Lower lobe of right lung (tissue), 2 donors: ENCODE measurements at places on chromosomes 1 and 21. TPM values are rescaled to one million over a fixed set of nuclear protein-coding genes. Genes with fewer than 3 reads are reported as not detected.

DNA sequence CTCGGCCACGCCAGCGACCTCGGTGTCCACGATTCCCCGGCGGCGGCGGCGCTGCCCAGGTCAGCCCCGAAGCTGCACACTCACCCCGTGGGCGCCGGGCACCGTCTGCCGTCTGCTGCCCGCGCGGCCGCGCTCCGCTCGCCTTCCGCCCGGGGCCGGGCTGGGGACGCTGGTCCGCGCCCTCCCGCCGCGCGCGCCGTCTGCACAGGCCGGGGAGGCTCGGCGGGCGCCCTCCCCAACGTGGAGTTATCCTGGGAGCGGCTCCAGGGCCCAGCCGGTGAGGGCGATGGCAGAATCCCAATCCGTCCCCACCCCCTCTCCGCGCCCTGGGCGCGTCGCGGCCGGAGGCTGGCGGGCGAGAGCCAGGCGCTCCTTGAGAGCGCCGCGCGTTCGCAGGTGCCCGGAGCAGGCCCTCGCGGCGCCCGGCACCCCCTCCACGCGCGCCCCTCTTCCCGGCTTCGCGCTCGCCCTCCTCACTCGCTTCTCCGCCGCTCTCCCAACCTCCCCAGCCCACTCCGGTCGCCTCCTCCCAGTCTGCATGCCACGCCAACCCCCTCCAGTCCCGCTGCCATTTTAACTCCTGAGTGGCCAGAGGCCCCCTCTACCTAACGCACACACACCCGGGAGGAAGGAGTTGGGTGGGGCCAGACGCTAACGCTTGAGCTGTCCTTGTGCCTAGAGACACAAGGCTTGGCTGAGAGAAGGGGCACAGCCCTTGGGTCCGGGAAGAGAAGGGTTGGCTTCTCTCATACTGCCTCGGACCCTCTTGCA is at the start of gene LRRN2:
LRRN2 (minus strand) TSS at position 503 of the 771 bp plus-strand sequence. CDS start 65,746 bp downstream, outside the sequence.
- DNase-seq, result no peak

GRCh38 chr1:197116156-197116555 is 30.3 kb downstream of the ASPM start:
- DNase-seq, result no peak

C1orf53 gene
- total RNA-seq, result 2.0 TPM

DNA sequence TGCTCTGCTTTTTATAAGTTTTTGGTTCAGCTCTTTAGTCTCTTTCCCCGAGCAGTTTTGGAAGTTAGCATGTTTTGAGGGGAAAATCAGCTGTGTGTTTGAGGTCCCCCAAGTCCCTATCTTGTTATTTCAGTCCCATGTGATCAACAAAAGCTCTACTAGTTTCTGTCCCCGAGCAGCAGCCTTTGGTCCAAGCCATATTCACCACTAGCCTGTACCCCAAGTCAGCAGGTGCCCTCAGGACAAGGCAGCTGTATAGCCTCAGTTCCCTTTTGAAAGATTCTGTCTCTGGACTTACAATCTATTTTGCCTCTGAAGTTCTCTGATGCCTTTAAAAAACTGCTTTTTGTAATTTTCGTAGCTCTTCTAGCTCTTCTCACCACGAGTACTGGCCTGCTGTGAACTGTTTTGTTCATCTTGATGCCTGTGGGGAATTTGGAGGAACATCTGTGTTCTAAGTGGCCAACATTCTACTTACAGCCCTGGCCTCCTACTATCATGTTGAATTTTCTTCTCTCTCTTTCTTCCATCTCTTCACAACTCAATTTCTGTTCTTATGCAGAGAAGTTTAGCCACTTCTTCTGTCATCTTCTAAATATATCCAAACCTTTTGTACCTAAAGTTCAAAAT is 16.7 kb downstream of the UAP1 start:
- DNase-seq, result no peak

GRCh38 chr1:19368050-19368449 is 55.9 kb downstream of the SLC66A1 start:
- DNase-seq, result no peak

DNA sequence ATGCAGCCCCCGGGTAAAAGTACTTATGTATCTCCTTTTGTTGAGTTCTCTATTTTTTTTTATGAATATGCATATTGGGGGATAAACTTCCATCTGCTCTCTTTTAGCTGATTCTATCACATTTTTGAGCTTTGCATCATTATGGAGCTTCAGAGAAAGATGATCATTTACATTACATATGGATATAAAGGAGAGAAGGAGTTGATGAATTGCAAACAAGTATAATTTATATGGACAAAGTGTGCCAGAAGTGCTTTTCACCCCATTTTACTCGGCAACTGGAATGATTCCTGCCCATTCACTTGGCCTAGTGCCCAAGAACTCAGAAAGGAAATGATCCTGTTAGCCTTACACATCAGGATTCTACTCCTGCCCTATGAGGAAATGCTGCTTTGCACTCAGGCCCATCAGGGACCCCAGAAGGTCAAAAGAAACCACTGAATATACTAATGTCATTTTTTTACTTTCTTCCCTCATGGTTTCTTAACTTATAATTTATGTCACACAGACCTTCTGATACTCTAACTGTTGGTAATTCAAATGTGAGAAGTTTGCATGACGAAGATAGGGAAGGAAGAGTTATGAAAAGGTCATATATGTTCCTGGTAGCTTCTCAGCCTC is 65.6 kb downstream of the SAMSN1 start:
- DNase-seq, result no peak

DNA sequence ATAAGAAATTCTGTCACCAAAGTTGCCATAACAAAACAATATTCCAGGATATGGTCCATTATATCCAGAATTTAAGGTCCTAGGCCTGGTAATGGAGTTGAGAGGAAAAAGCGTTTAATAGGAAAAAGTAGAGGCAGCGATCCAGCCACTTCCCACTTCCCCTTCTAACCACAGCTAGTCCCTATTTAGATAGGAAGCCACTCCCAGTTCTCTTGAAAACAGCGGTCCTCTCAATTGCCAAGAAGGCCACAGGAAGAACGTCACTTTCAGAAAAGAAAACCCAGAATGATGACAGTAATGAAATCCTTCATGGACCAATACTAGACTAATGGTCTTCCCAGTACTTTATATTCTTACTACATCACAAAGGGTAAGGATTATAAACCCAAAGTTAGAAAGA is 38.6 kb downstream of the ABL2 start:
- no peak for DNase-seq

- DNase-seq, result no peak
Measured at GRCh38 chr1:4380564-4381168, 273.7 kb upstream of the AJAP1 start.
